ENCODE measurements at places on chromosomes 4 and X.

- no peak for DNase-seq
Observed at GRCh38 chr4:36392916-36393315, 111.5 kb downstream of the DTHD1 start.

- no peak for DNase-seq
Observed at GRCh38 chr4:181687116-181687515, 556.1 kb upstream of the TENM3 start.

GRCh38 chr4:153465615-153466080 is 512 bp upstream of the TMEM131L start:
- peak; percentile 15 for DNase-seq

DNA sequence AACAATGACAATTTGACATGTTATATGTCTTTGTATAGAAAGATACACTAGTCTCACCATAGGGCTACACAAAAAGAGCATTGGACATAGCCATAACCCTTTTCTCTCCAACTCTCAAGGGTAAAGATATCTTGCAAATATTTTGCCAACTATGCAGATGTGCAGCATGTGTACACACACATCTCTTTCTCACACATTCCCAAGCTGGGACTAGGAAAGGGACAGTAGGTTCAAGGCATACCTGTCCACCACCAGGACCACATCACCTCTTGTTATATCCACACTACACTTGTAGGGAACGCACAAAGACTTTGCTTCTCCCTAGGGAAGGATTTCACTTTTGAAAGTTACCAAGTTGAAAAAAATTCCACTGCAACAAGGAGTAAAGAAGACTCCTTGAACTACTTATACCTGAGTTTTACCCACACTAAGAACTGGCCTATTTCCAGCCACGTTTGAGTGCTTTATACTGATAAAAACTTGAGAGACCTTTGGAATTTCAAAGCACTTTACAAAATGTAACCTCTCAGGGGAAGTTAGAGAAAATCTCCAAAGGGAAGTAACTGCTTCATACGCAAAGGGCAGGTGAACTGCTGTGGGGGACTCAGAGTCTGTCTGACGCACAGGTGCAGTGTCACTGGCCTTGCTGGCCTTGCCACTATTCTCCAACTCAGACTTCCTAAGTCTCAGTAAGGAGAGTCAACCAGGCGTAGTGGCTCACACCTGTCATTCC is 36.9 kb downstream of the NR3C2 start:
- no peak for DNase-seq

GRCh38 chr4:7524064-7524682 is 89.4 kb upstream of the PSAPL1 start:
- no peak for DNase-seq

DNA sequence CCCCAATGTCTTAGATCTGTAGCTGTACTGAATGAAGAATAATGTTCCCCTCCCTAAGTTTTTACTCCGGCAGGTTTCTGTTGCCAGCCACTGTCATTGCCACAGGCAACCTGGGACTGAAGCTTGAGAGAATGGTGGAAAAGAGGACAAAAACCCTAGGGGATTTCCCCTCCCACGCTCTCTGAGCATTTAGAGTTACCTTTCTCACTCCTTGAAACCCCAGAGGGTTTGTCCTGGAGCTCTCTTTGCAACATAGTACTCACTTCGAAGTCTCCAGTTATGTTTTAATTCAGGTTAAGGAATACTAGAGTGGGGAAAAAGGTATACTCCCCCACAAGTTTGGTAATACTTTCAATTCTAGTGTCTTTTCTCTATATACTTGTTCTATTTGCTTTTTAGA is 31.5 kb downstream of the F8 start:
- no peak for DNase-seq

GRCh38 chr4:71634364-71634763 is 149.5 kb downstream of the GC start:
- DNase-seq = no peak

- DNase-seq = no peak
Observed at GRCh38 chrX:68749426-68749825, 79.4 kb upstream of the EFNB1 start.

DNA sequence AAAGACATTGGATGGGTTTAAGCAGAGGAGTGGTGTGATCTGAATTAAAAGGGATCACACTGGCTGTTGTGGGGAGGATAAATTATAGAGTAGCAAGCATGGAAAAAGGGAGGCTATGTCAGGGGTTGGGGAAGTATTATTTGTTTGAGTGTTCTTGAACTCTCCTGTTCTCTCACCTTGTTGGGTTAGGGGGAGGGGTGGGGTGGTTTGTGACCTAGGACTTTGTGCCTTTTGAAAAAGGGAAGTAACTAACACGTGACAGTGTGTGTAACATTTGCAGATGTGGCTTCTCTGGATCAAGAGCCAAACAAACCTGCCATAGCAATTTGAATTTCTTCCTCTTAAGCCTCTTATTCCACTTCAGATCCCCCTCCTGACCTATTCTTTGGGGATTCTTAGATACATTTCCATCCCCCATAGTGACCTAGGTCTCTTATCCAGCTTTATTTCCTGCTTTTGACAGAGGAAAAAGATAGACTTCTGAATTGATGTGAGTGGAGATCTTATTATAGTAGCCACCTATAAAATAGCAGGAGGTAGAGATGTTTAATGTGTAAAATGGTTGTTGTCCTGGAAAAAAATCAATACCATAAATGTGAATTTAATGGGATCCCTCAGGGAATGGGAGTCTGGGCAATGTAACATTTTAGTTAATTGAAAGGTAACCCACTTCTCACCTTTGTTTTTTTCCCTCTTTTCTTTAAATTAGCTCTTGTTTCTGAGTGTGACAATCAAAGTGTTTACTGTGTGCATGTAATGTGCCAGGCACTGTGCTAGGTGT is 120.4 kb downstream of the CT47B1 start:
- no peak for DNase-seq

- peak; percentile 1 for DNase-seq
Observed at GRCh38 chrX:47854474-47854873, 17.8 kb downstream of the ZNF81 start.

DNA sequence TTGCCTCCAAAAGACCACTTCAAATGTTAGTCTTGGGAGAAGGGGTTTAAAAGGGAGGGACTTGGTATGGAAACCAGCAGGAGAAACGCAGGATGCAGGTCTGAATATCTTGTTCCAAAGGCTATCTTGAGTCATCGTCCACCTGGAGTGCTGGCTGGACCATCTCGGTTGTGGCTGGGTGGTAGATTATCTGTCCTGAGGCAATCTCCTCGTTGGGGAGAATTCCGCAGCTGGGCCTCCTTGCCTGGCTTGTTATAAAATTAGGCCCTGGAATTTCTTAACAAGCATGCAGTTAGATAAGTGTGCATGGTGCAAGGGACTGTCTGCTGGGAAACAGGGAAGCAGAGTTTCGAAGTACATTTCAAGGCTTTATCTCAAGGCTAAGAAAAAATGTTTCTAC is 2045.7 kb upstream of the TENM3 start:
- no peak for DNase-seq

GRCh38 chrX:40086569-40087335 is 11.0 kb downstream of the BCOR start:
- no peak for DNase-seq

- peak; percentile 32 for DNase-seq
Observed at GRCh38 chr4:147731580-147732517, at the start of gene ARHGAP10. Gene ARHGAP10, plus strand, starts transcription at chr4:147732088. Its CDS starts 214 bp downstream, at chr4:147732302.

- no peak for DNase-seq
Observed at GRCh38 chr4:5072948-5073347, 21.7 kb downstream of the STK32B start.

- DNase-seq = no peak
Observed at GRCh38 chr4:26163425-26164362, 157.1 kb upstream of the RBPJ start.

DNA sequence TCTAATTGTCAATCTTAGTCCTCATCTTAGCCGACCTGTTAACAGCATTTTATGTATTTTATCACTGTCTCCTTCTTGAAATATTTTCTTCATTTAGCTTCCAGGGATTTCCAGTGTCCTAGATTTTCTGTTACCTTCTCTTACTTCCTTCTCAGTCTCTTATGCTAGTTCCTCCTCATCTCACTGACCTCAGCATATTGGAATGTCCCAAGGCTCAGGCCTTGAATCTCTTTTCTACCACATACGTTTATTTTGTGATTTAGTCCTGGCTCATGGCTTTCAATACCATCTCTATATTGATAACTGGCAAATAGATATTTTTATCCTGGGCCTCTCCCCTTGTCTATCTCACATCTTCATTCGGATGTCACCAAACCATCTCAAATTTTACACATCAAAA is 61.1 kb downstream of the IQCM start:
- DNase-seq = no peak

DNA sequence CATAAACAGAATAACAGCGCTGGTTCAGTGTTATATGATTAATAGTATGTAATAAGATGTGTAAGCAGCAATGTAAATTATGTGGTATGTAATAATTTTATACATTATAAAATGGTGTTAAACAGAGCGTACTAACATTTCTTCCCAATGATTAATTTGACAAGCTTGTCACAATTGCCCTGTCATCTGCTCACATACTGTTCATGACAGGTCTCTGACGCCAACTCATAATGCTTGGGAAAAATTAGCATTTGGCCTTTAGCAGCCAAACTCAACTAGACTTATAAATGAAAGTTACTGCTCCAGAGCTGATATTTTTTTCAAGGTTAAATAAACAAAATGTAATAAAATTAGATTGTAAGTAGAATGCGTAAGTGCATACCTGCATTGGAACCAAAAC is 246.8 kb downstream of the TRAM1L1 start:
- DNase-seq = no peak

DNA sequence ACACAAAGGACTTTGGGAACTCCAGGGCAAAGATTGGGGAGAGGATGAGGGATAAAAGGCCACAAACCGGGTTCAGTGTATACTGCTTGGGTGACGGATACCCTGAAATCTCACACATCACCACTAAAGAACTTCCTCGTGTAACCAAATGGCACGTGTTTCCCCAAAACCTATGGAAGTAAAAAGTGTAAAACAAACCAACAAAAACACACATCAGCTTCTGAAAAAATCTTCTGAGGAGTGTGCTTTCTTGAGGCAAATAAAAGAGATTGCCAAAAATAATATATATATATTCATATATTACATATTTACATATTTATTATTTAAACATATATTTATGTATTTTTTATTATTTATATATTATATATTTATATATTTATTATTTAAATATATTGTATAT is 3.9 kb downstream of the P2RY8 start:
- no peak for DNase-seq

All from effector CD8-positive, alpha-beta T cell (primary cell).